Activated CD4-positive, alpha-beta T cell treated with anti-CD3 and anti-CD28 coated beads, Interleukin-2, Interleukin-4, amounts not matched to agents 100 ng/mL and 50 ng/mL, durations not matched to agents 16 hours and 8 hours (primary cell): ENCODE measurements at places on chromosomes 3 and 15.

- DNase-seq: peak; percentile 11
Observed at GRCh38 chr3:183085634-183086390, 13.5 kb downstream of the MCCC1 start.

GRCh38 chr3:185786956-185787877, 37.6 kb downstream of the IGF2BP2 start:
- DNase-seq: no peak

GRCh38 chr3:194137506-194138474, 1.8 kb downstream of the HES1 start:
- DNase-seq: no peak

DNA sequence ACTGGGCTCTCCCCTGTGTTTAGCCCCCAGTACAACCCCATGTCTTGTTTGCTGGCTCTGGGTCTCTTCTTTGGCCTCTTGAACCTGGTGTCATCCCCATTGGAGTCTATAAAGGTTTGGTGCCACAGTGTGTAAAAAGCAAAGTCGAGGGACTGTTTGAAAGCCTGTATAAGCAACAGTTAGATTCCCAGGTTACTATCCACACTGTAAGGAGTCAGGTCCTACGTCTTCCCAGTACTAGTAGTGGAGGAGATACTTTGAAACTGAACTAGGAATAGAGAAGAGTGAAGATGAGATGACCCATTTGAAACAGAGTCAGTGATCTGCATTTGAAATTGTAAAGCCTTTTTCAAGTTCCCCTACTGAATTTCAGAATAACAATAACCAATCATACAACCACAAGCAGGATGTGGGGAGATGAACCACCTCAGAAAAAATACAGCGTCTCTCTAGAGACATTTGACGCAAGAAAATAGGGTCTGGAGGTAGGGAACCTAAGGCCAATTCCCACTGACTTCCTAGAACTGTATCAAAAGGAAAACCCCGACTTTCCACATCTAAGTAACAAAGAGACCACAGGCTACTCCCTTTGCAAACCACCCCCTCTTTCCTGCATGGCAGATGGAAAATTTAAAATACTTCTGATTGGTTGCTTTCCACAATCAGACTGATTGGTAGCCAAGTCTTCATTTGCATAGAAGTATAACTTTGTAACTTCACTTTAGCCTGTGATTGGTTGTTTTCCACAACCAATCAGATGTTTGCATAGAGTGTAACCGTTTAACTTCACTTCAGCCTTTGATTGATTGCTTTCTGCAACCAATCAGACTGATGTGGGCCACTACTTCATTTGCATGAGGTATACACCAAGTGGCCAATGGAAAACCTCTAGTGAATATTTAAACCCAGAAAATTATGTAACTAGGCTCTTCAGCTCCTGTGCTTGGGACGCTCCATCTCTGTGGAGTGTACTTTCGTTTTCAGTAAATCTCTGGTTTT, 49.9 kb upstream of the NEDD4 start:
- peak; percentile 33 for DNase-seq

DNA sequence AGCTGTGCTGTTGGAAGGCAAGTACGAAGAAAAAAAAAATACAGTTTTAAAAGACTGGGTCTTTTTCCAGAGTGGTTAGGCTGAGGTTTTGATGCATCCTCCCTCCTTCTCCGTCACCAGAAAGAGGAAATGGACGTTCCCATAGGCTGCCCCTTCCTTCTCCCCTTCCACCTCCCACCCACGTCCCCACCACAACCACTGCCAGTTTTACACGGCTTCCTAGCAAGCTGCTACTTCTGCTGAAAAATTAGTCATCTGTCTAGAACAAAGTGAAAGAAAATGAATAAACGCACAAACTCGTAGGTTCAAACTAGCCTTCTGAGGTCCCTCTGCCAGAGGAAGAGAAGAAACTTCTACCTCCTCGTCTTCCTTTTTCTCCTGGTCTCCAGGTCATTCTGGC, 71.6 kb upstream of the RPL35A start:
- DNase-seq: peak; percentile 77

DNA sequence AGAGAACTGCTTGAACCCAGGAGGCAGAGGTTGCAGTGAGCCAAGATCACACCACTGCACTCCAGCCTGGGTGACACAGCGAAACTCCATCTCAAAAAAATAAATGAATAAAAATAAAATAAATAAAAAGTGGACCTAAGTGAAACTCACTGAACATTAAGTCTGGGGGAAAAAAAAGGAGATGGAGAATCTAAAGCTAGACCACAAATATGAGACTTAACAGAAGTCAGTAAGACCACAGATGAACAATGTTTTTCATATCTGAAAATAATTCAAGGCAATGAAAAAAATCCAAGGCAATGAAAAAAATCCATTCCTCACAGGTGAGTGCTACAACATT, 18.6 kb downstream of the ANXA2 start:
- DNase-seq: no peak

- DNase-seq: no peak
Observed at GRCh38 chr3:24302396-24302795, 192.3 kb downstream of the THRB start.

- DNase-seq: no peak
Observed at GRCh38 chr15:75356006-75356405, 9.2 kb downstream of the NEIL1 start.
